ENCODE measurements at places on chromosomes 16 and 17.

GRCh38 chr17:76384987-76385891, 830 bp downstream of the SPHK1 start:
- DNase-seq = no peak

- no peak for DNase-seq
Observed at GRCh38 chr17:44074231-44074910, 3.8 kb downstream of the G6PC3 start.

DNA sequence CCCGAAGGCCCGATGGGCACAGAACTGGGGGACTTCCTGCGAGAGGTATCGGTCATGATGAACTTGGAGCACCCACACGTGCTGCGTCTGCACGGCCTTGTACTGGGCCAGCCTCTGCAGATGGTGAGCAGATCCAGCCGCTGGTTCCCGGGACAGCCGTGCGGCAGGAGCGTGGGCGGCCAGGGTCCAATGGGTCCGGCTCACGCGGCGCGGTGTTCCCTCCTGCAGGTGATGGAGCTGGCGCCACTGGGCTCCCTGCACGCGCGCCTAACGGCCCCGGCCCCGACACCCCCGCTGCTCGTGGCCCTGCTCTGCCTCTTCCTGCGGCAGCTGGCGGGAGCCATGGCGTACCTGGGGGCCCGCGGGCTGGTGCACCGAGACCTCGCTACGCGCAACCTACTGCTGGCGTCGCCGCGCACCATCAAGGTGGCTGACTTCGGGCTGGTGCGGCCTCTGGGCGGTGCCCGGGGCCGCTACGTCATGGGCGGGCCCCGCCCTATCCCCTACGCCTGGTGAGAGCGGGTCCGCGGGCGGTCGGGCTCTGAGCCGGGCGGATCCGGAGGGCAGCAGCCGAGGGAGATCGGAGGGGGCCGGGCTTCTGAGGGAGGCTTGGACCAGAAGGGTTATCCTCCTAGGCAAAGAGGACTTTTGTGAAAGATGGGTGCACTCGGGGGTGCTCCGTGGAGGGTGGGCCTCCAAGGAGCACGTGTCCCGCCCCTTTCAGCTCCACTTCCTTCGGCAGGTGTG, 3.0 kb downstream of the TNK1 start:
- DNase-seq = no peak

DNA sequence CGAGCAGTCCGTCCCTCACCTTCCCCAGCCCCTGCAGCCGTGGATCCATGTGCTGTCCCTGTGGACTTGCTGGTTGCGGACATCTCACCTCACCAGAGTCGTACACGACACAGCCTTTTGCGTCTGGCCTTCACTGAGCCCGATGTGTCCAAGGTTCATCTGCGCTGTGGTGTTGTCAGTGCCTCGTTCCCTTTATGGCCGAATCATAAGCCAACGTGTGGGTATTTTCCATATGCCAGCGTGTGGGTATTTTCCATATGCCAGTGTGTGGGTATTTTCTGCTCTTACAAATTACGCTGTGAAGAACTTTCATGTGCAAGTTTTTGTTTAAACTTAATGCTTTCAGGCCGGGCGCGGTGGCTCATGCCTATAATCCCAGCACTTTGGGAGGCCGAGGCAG, 31.6 kb downstream of the TBCD start:
- no peak for DNase-seq

- no peak for DNase-seq
Observed at GRCh38 chr16:53654946-53655345, 48.7 kb downstream of the RPGRIP1L start.

DNA sequence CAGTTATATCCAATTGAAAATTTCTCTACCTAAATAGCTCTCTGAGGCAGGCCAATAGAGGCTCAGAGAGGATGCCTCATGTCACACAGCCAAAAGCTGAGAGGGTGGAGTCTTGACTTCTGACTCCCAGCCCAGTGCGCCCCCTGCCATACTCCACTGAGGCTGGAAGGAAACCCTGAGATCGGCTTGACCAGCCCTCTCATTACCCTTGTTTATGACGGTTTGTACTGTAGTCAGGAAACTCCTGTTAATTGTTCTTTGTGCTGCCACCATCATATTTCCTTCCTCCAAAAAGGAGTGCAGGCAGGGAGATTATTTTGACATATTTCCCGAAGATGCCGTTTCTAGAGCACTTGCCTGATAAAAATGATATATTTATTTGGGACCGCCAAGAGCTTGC, 107.9 kb downstream of the AIPL1 start:
- DNase-seq = no peak
